Pericardium fibroblast (primary cell): ENCODE measurements at places on chromosomes 1 and 21. TPM values are rescaled to one million over a fixed set of nuclear protein-coding genes. Genes with fewer than 3 reads are reported as not detected.

PSMG1 gene
- total RNA-seq = 35.6 and 45.9 TPM in 2 replicates

ATP1A2 gene
- 1.2 and 1.8 TPM in 2 replicates for total RNA-seq

CELA2B gene
- not detected in 2 replicates for total RNA-seq

PTPRU gene
- total RNA-seq = 26.8 and 35.8 TPM in 2 replicates

DCAF8 gene
- 48.1 and 54.1 TPM in 2 replicates for total RNA-seq

ARHGEF2 gene
- 107 and 150 TPM in 2 replicates for total RNA-seq

NBPF3 gene
- 9.8 and 13.9 TPM in 2 replicates for total RNA-seq

TRNP1 gene
- 205 and 207 TPM in 2 replicates for total RNA-seq

RAB3B gene
- 0.77 and 1.8 TPM in 2 replicates for total RNA-seq

S100A7 gene
- not detected in 2 replicates for total RNA-seq

MSH4 gene
- total RNA-seq = 0.17 TPM in 1 of 2 replicates, not detected in the other

BCAN gene
- total RNA-seq = not detected in 2 replicates
